ENCODE measurements at places on chromosomes 6 and 20.

GRCh38 chr6:63660757-63661156 lies 25.2 kb downstream of the PHF3 start:
- DNase-seq = no peak

GRCh38 chr6:77038807-77039206 lies 424.5 kb downstream of the HTR1B start:
- no peak for DNase-seq

- no peak for DNase-seq
Observed at GRCh38 chr6:104995989-104996617, 39.2 kb downstream of the LIN28B start.

DNA sequence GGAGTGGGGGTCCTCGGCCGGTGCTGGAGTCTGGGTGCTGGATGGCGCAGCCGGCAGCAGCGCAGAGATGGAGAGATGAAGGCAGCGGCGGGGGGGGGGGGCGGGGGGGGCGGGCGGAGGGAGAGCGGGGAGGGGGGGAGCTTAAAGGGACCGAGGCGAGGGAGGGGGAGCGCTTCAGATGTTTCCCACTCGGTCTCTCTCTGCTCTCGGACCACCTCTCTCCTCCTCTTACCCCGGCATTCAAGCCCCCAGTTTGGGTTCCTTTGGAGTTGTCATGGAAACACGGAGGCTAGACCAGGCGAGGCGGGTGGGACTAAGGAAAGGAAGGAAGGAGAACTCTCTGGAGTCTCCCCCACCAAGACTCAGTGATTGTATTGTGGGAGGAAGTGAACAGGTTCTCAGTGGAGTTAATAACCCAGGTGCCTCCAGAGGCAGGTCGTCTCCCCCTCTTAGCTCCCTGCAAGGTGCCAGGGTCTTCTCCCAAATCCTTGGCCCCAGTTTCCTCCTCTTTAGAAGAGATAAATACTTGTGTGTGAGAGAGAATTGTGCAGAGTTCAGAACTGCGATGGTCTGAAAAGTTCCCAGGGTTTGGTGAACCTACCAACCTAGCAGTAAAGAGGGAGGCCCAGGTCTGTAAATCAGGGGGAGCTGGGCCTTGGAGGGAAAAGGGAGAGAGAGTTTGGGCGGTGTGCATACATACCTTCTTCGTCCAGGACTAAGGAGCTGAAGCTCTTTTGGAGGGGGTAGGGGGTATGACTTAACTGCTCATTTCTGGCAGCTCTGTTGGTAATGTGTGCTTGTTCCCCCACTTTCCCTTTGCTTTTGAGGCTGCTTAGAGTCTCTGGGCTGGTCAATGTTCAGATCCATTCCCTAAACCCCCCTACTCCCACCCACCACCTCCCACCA lies at the start of gene PRRT1:
Gene PRRT1 (minus strand): TSS at position 77 of the 906 bp plus-strand sequence. CDS start 112 bp downstream, outside the sequence.
- no peak for DNase-seq

- DNase-seq = no peak
Observed at GRCh38 chr6:108801366-108801765, 46.9 kb upstream of the ARMC2 start.

DNA sequence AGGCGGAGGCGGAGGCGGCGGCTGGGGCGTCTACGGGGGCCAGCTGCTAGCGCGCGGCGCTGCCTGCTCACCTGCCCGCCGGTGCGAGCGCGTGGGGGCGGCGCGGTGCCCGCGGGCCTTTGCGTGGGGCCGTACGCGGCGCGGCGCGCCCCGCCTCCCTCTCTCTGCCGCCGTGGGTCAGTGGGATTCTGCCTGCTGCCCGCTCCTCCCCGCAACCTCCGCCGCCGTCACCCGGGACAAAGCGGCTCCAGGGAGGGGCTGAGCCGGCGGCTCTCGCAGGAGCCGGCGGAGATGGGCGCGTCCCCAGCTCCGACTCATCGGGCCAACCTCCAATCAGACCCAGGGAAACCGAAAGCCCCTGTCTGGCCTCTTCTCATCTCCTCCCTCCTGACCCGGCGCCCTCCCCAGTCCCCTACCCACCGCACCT lies at the start of gene RCAN2:
Gene RCAN2 (minus strand): TSS at position 249 of the 427 bp plus-strand sequence.
- no peak for DNase-seq

DNA sequence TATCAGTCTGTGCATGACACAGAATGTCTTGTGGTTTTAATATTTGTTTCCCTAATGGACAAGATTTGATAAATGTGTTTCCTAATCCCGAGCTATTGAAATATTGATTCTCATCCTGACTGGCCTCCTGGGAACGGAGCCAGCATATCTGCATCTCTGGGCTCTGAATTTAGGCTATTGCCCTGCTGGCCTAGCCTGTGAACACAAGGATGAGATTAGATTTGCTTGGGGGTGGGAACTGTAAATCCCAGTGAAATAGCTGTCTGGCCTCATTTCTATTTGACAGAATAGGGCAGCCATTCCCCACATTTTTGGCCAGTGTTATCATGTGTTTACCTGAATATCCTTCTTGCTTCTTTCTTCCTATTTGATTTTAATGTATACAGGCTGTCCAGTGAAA lies 198.4 kb upstream of the SOX4 start:
- DNase-seq = no peak

DNA sequence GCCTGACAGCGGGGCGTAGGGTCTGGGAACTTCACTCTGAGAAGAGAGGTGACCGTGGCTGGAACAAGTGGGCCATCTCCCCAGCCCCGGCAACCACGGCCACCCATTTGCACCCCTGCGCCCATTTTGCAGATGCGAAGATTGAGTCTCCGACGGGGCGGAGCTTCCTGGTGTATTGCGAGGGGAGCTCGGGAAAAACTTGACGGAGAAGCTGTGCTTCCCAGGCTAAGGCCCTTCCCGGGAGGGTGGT lies 653 bp downstream of the ZNF335 start:
- DNase-seq = no peak

DNA sequence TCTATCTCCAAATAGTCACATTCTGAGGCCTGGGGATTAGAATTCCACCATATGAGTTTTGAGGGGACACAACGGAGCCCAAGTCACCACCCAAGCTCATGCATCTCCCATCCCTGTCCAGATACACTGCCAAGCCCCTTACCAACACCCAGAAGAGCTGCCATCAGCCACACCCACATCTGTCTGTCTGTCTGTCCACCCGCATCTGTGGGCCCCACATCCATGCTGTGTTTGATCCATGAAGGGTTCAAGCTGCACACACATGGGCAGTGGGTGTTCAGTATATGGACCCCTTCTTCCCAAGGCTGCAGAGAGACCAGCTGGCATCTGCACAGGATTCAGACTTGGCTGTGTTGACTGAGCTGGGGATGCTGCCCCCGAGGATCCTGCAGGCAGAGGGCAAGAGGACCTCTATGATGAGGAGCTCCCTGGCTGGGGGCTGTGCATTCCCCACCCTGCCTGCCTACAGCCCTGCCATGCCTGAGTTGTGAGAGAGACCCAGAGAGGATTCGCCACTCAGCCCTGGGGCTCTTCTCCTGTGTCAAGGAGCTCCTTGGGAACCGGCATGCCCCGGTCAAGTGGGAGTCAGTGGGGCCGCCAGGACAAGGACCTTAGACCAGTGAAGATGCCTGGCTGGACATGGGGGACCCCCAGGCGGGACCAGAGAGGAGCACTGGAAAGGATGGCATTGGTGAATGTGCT lies 206.4 kb downstream of the SYNDIG1 start:
- no peak for DNase-seq

DNA sequence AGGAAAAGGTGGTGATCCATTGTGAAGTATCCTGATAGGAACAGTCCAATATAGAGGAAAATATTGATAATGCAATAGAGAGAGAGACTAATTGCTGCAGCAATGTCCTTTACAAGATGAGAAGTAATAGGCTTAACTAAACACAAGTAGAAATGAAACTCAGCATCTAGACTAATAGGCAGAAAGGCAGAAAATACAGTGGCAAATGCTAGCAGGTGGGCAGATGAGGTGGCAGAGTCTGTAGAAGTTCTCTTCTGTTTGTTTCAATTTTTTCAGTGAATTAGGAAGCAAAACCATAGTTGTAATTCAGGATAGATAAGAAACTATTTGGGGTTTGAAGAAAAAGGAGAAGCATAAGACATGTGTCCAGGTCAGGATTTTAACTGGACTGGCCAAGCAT lies 236.7 kb upstream of the HS3ST5 start:
- no peak for DNase-seq

GRCh38 chr20:61436283-61436666 lies 184.2 kb downstream of the CDH4 start:
- DNase-seq = no peak

DNA sequence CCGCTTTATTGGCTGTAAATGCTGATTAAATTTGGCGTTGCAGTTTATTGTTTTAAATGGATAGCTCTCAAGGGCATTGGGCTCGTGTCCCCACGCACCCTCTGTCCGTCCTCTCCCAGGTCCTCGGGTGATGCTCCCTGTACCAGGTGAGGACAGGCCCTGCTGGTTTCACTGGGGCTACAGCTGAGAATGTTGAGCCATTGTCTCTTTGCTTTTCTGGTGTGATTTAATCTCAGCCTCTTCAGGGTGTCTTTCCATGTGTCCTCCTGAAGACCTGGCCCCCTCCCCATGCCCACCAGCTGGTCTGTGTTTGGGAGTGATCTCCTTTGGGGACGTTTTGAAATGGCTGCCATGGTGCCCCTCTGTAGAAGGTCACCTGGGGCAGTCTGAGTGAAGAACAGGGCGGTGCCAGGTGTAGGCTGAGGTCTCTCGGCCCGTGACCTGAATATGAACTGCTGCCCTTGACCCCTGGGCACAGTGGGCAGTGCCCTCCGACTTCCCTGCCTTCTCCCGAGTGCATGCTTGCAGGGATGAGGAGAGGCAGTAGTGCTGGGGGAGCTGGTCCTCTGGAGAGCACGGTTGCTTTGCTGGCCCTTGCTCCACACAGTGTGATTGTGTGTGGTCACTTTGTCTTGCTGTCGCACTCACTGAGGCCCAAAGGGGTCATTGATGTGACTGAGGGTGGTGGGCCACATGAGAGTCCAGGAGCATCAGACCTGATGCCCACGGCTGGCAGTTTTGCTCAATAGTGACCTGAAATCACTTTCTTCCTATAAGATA lies 12.4 kb upstream of the C20orf204 start:
- DNase-seq = no peak

- DNase-seq = no peak
Observed at GRCh38 chr6:9523462-9523861, 891.4 kb downstream of the TFAP2A start.

DNA sequence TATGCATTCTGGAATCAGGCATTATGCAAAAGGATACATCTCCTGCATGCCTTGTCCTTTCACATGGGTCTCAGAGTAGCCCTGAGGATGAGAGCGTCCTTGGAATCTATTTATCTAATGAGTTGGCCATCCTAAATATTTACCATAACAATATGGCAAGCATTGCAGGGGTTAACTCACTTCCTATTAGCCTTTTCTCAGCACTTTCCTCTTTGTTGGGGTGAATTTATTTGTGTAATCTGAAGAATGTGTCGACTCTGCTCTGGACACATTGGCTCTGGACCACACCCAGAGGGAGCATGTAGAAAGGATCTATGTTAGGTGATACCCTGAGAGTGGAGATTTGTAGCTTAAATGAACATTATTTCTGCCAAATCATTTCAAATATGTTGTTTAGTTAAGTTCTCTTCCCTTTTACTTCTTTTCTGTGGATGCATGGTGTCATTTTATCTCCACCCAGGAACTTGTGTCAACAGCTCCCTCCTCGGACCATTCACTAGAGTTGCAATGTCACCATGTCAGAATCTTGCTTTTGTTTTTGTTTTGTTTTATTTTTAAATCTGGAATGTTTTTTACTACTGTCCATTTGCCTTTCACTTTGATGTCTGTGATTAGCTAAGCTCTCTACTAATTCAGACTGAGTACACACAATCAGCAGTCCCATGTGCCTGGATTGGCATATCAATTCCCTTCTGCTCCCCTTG lies 757.0 kb upstream of the MMS22L start:
- no peak for DNase-seq

- no peak for DNase-seq
Observed at GRCh38 chr20:53316206-53316937, 277.3 kb downstream of the ZNF217 start.

DNA sequence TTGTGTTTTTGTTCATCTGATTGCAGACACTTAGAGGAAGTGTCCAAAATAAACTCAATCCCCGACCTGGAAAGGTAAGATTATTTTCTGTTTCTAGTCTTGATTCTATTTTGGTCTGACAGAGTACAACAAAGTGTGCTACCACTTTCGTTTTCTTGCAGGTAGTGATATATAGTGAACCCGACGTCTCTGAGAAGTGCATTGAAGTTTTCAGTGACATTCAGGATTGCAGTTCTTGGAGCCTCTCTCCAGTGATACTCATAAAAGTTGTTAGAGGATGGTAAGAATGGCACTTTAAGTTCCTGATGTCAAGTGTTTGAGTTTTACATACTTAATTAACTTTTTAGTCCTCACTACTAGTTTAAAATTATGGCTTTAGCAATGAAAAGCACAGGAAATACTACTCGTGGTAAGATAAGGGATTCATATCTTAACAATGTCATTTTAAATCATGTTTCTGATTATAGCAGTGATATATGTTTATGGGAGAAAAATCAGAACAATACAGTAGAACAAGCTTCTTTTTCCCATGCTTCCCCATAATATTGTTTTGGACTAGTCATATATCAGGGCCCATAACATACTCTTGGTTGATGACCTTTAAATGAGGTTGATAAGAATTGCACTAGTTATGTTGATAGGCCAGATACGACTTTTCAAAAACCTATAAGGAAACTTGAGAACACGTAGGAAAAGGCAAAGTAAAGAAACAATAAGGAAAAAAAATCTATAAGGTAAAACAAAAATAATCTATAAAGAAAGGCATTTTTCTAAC lies 104.0 kb downstream of the RTN4IP1 start:
- DNase-seq = no peak

- DNase-seq = no peak
Observed at GRCh38 chr6:168358842-168359420, 39.4 kb upstream of the DACT2 start.

DNA sequence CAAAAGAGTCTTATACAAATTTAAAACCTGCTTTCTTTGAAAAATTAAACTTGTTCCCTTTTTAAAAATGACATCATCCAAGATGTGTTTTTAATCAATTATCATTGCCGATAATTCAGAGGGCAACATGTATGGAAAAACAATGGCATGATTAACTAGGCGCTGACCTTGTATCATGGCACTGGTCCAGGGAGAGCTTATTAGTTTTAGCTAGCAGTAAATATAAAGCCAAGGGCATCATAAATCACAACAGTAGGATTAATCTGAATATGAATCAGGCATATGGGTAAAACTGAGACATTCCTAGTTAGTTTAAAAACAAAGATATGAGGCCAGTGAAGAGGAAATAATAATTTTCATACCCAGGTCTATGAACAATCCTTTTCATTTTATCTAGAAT lies 374.0 kb downstream of the HDGFL1 start:
- DNase-seq = no peak

- no peak for DNase-seq
Observed at GRCh38 chr20:45282700-45283550, 23.7 kb upstream of the RBPJL start.

DNA sequence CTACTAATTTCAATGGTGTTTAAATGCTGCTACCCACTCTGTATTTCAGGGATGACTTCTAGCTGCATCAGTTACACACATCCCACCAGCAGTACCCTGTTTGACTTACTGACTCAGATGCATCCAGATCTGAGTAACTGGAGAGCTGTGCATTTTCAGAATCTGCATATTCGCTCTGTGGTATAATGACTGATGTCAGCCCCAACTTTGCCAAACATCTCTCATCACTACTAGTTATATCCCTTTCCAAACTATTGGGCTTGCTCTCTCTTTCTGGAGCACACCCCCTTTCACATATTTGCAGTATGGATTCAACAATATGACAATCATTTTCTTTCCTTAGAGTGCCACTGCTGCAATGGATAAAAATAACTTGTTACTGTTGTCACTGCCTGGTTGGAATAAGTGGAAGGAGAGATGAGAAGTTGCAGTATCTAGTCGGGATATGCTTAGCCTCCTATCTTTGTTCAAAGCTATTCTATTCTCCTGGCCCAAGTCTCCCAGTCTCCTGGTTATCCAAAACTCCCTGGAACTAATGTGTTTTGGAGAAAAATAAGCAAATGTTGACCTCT lies 3.3 kb upstream of the RSPO3 start:
- no peak for DNase-seq

Measured in stimulated activated CD8-positive, alpha-beta memory T cell treated with anti-CD3 and anti-CD28 coated beads, Interleukin-7, amount 100 ng/mL, for 1 hour (primary cell).